Sciatic nerve (tissue), 2 donors: ENCODE measurements at places on chromosomes 5 and 9.

DNA sequence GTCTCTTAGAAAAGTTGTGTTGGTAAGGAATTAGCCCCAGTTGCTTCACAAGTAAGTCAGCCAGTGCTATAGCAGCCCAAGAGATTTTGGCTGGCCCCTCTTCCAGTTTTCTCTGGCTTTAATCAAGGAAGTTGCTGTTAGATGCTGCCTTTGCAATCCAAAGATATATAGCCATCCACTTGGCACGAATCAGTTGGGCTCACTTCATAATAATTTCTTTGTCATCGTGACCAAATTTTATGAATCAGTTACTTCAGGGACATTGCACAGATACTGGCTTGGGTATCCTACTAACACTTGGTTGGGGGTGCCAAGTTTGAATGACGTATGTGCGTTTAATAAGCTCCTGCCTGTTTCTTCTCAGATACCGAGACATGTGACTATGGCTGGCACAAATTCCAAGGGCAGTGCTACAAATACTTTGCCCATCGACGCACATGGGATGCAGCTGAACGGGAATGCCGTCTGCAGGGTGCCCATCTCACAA, 81.5 kb downstream of the VCAN start:
- DNase-seq = no peak

DNA sequence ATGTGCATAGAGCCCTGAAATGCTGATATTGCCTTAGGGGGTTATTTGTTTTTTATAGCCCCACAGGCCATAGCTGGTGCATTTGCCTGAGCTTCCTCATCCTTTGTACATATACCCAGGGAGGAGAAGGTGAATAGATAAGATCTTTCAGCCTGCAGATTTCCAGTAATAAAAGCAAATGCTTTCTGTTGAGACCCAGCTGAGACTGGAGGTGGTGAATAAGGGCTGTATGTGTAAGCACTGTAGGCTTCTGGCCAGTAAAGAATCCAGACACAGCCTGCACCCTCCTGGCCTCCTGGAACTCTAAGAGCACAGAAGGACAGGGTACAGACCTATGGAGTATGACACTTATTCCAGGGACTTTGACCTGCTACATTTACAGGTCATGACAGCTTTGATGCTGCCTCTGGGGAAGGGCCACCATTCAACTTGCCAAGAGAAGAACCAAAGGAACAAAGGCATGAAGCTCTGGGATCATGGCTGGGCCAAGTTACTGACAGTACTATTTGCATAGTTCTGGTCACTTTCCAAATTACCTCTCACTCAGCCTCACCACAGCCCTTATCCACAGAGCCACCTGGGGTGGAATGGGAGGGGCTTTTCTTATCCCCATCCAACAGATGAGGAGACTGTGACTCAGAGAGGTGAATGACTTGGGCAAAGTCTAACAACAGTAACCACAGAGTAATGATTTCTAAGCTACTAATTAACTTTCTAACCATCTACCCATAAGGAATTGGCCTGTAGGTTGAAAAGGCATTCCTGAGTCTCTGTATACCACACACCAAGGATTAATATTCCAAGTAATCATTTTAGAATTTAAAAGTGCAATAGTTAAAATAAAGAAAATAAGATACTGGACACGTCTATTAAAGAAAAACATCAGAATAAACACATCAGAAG, 604.5 kb upstream of the KLF4 start:
- DNase-seq = no peak

DNA sequence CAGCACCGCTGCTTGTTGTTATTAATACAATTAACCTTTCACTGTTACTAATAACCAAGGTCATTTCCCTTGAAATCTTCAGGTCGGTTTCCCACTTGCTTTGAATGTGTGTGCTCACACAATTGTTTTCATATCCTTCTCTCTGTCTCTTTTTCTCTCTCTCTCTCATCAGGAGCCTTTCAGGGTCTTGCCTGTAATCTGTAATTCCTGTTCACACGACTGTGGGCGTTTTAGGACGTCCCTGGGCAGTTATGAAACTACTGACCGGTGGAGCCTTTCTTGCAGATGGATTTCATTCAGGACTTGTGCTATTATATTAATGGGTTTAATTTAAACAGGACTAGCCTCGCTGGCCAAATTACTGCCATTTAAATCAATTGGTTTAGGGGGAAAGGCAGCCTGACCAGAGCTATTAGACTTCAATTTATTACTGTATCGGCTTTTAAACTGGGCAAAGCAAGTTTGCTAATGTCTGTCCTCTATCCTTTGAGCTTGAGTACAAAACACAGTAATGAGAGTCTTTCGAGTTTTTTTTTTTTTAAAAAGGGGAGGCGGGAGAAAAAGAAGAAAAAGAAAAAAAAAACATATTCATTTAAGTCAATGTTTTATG, 316.0 kb upstream of the TLE4 start:
- DNase-seq = no peak

DNA sequence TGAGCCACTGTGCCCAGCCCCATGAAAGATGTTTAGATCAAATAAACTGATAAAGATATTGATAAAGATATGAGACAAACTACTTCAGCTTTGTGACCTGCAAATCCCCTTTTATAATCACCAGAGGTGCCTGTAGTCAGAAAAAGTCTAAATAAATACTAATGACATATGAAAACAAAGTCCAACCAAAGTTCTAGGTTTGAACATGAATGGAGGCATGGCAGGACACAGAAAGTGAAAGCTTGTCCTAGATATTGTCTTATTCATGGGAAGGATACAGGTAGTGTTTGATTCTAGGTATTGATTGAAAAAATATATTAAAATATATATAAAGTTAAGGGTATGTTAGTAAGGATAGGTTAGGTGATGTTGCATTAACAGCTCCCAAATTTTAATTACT, 24.6 kb upstream of the PSAT1 start:
- DNase-seq = no peak

DNA sequence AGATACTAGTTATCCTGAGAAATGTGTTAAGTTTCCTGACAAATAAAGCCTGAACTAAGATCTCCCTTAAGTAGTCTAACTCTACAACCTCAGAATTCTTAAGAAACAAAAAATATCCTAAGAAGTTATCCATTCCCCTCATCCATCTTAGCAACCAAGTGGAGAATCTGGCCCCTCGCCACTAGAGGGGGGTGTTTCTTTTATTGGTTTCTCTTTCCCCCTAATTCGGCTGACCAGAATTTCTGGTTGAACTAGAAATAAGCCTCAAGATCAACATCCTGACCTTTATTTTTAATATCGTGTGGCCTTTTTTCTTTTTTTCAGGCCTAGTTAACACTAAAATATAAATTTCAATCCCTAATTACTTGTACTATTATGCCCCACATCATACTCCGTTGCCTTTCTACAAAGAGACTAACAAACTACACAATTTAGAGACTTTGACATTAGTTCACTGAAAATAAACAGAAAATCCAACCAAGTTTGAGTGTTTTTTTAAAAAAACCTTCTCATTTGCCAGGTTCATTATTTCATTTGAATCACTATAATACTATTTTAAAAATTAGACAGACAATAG, 14.3 kb upstream of the NR4A3 start:
- DNase-seq = peak; percentile 79

- no peak for DNase-seq
Observed at GRCh38 chr5:119614838-119615237, 14.5 kb upstream of the FAM170A start.

DNA sequence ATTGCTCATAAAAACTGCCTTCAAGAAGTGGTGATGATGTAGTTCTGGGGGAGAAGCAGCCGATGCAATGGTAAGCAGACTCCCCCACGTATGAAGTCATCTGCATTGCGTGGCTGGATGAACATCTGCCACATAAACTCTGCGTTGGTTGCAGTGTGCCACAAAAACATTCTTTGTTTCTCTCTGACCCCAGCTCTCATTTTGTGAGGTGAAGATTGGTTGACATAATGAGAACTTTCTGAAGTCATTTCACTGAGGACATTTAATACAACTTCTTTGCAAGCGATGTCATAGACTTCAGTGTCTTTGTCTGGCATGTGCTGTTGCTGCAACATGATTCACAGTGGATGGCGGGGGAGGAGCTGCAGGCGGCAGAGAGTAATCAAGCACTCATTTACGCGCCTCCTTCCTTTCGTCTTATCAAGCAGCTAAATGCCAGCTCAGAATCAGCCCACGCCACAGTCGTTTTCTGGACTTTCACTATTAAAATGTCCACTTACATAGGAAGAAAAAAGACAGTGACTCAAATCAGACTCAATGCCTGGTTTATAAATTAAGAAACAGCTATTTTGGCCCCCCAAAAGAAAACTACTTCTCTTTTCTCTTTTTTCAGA, 91.5 kb upstream of the NFIL3 start:
- peak; percentile 62 for DNase-seq

DNA sequence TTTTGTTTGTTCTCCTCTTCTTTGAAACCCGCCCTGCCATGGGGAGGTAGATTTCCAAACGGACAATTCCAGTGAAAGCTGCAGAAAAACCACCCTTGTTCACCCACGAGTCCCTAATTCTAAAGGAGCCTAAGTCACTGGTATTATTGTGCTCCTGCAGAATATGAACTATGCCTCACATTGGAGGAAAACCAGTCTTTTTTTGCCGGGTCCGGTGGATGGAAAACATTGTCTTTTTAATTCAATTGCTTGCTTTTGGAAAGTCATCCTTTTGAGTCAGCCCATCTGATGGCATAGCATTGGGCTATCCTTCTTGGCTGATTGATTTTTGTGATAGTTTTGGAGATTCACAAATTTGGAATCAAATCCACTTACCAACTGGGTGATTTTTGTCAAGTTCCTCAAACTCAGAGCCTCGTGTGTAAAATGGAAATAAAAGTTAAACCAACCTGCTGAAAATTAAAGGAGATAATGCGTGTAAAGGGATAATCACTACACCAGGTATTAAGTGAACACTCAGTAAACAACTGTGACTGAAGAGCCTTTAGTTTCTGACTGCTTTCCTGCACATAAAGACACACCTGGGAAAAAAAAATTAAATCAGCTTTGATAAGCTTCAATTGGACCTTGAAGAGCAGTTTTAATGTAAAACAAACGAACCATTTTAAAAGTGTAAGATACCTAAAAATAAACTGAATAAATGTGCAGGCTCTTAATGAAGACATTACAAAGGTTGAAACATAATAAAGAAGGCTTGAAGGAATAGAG, 780 bp upstream of the CCNJL start:
- DNase-seq = no peak

DNA sequence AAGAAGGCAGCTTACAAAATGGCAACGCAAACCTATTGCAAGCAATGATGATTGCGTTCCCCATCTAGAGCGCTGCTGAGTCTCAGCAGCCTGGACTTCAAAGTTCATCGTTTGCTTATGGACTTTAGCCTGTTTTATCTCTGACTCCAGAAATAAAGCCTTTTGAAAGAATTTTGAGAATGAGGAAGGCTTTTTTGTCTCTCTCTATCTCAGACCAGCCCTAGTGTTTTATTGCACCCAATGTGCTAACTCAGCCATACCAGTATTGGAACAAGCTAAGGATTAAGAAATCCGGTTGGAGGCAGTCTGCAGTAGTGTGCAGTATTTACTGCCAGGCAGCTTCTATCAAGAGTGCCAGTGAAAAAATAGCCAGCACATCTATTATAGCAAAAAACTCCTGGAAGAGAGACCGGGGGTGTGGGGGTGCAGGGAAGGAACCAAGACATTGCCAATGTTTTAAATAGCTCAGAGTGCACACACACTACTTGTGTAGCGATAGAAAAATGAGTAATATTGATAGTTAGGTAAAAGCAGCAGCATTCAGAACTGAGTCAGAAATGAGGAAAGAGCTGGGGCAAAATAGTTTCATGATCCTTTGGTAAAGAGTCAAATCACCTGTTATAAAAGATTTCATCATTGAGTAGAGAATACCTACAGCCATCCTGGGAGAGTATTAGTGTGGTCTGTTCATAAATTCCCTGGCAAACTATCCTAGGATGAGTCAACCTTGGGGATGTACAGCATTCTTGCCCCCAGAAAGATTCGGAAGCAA, 219.0 kb downstream of the ZNF608 start:
- no peak for DNase-seq

- DNase-seq = no peak
Observed at GRCh38 chr5:111301264-111301663, 77.1 kb downstream of the CAMK4 start.

- no peak for DNase-seq
Observed at GRCh38 chr5:9903801-9904200, 273.6 kb upstream of the TAS2R1 start.

- no peak for DNase-seq
Observed at GRCh38 chr5:157459715-157460599, at the start of gene NIPAL4. TSS of gene NIPAL4 (plus strand) at chr5:157460213. CDS start at chr5:157460321, 108 bp downstream.

DNA sequence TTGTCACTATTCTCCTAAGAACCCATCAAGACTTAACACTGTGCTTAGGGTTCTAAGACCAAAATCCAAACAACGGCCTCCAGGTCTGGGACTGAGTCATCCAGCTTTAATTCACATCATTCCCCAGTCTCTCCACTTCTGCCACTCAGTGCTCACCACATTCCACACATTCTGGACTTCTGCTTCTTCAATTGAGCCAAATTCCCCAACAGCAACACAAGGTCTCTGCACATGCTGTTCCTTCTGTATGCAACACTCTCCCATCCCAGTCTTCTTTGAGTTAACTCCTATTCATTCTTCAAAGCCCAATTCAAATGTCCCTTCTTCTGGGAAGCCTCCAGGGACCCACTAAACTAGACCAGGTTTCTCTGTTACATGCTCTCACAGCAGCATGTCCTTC, 97.8 kb downstream of the GPR21 start:
- DNase-seq = no peak

DNA sequence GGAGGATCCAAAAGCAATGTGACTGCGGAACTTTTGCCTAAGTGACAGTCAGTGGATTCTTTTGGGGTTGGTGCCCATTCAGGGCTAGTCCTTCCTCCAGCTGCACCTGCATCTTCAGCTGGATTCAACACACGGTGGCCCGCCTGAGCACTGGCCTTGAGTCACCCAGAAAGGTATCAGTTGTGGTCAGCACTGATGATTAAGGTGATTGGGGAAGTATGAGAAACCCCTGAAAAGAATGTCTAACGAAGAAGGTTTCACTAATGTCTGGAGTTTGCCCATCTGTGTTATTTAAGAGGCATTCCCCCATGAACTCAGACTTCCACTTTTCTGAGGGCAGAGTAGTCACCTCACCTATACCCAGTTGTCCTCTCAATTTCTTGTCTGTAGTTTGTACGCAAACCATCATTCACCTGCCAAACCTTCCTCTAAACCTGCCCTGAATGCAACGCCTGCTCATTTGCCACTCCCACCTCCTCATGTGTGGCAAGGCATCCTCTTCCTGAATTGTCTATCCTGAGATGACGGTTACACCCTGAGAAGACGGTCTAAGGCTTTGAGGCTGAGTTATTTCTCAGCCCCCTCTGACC, 27.2 kb downstream of the CSF2 start:
- no peak for DNase-seq

DNA sequence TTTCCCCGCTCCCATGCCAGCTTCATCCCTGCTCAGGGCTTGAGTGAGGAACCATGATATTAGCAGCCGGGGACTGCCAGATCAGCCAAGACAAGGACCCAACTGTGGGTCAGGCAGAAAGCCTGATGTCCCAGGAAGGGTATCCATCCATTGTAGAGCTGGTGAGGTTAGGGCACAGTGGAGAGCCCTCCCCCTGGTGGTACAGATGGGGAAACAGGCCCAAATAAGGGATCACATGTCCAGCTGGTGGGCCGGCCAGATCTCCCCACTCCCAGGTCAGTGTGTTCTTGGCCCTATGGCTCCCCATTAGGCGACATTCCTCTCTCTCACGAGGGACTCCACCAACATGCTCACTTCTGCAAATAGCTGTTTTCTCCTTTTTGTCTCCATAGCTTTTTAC, 9.0 kb downstream of the CDX1 start:
- DNase-seq = no peak

- DNase-seq = no peak
Observed at GRCh38 chr5:132270335-132270665, 12.8 kb downstream of the PDLIM4 start.
